Brain microvascular endothelial cell (primary cell): ENCODE measurements at places on chromosomes 6 and 20.
A peak's percentile ranks its signal among the peaks of the same experiment; 100 is the strongest.

DNA sequence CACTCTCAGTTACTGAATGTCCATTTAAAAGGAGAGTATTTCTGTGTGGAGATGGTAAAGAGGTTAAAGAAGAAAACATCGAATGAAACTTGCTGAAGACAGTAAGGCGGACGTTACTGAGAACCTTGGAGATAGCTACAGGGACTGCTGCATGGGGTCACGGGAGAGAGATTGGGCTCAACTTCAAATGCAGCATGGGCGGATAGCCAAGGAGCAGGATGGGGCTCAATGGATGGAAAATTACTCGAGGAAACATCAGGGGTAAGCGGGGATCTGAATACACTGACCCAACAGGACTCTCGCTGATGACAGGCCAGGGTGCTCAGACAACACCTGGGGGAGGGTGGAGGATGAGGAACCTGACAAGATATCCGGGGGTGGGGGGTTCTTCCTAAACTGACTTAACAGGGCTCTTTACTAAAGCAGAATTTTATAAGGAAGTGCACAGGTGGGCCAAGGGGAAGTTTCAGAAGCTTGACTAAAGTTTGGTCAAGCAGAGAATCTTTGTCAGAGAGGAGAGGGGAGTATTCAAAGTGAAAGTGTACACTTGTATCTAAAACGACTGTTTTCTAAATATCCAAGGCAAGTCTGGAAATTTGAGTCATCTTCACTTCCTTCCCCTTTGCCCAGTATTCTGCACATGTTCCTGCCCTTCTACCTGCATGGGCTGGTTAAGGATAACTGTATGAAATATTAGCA lies 22.8 kb downstream of the ECT2L start:
- DNase-seq: no peak

DNA sequence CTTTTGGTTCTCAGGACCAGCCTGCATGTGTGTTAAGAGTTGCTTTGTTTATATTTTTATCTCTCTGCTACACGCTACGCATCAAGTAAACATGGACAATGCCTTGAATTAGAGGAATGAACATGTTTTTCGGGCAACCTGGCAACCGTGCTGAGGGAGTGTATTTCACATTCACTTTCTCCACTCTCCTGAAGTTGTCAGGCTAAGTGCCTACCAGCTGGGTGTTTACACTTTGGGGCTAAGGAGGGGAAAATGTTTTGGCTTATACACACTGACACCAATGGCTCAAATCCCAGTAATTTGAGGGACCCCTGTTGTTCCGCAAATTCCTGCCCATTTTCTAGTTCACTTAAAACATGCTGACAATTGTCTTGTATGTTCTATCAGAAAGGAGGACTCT lies 141.5 kb upstream of the PDE7B start:
- no peak for DNase-seq

GRCh38 chr6:168496997-168497331 lies 56.0 kb downstream of the SMOC2 start:
- DNase-seq: no peak

- DNase-seq: no peak
Observed at GRCh38 chr6:16559071-16559470, 202.2 kb downstream of the ATXN1 start.

DNA sequence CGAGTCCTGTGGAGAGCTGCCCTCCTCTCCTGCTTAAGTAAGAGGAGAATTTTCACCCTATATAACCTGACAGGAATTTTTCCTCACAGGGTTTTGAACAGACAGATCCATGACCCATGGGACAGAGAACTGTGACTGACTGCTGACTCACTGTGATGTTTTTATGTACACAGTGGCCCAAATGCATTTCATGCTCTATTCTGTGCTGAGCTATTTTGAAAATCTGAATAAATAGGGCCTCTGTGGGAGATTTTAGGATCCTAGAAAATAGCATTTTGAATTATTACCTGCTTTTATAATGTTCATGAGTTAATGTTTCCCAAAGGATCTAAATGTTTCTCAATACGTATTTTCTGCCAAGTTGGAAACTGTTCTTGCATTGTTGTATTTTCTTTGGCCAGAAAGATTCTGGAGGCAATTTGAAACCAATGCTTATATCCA lies 577.4 kb downstream of the HTR1B start:
- peak; percentile 76 for DNase-seq

DNA sequence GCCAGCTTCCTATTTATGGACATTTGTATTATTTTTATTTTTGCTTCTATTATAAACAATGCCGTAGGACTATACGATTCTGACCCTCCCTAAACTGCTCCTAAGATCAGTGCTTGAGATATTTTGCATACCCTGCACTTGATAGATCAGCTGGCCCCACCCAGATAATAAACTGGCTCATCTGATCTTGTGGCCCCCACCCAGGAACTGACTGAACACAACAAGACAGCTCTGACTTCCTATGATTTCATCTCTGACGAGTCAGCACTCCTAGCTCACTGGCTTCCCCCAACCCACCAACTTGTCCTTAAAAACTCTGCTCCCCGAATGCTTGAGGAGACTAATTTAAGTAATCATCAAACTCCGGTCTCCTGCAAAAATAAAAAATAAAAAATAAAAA lies 34.9 kb upstream of the TFAP2A start:
- DNase-seq: no peak

DNA sequence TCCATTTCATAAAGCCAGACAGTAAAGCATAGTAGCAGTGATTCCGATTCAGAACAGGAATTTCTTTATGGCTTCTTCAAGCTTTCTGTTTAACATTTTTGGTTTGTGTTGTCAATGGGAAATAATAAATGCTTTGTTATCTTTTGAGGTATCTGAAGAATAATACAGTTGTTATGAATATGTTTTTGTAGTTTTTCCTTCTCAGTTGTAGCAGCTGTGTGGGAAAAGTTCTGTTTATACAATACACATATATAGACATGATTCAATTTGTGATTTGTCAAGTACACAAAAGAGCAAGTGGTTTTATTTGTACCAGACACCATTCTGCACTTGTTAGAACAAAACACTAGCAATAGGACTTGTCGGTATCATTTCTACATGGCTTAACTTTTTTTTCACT lies 96.6 kb downstream of the CDYL start:
- DNase-seq: no peak

DNA sequence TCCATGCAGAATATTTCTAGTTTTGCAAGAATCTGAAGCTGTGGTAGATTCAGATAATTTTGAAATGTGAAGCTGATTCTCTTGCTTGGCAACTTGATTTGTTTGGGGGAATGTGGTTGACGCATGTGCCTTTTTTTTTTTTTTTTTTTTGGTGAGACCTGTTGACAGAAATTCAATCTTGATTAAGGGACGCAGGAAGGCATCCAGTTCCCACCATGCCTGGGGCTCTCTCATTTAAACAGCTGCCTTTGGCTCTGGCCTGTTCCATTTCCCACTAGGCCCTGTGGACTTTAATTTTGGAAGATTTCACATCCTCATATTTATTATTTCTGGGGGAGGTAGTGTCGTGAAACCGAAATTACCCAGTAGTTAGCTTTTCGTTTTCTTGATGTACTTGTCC lies 8.6 kb downstream of the TPX2 start:
- no peak for DNase-seq

DNA sequence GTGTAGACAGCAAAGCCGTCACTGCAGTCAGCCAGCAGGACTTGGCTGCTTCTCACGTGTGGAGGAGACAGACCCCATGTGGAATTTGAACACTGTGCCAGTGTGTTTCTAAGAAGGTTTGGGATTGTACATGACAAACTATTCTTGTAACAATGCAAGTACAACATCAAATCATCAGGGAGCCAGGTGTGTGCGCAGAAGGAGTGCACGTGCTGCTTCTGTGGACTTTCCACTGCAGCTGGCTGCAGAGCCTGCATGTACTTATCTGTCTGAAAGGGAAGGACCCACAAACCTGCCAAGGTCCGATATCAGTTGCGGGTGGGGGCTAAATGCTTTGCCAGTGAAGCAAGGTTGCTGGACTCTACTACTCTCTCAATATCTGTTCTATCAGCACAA lies 211.6 kb downstream of the WDR27 start:
- DNase-seq: no peak

GRCh38 chr6:44002067-44002592 lies 125.1 kb downstream of the MRPL14 start:
- peak; percentile 38 for DNase-seq

DNA sequence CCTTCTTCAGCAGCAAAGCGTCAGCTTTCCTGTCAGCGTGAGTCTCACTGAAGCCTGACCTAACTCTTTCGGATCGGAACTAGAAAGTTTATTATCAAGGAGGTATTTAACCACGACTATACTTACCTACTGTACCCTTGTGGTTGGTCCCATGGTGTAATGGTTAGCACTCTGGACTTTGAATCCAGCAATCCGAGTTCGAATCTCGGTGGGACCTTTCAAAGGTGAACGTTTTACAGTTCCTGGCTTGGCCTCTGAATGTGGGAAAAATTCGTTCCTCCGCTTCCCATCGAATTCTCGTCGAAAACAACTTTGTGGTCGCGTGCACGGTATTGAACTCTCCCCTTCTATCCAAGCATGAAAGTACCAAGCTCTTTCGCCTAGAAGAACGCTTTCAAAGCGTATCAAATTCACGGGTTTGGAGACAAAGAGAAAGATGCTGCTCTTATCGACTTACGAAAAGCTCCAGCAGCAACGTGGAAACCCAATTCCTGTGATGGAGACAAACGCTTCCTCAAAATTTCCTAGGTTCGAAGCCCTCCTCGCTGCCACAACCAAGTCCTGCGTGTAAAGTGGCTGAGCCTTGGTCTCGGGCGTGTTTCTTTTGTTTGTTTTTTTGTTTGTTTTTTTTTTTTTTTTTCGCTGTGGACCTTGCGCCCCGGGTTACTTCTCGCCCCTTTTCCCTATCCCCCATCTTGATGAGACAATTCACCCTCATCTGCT lies 63.7 kb downstream of the GPX5 start:
- peak; percentile 98 for DNase-seq

DNA sequence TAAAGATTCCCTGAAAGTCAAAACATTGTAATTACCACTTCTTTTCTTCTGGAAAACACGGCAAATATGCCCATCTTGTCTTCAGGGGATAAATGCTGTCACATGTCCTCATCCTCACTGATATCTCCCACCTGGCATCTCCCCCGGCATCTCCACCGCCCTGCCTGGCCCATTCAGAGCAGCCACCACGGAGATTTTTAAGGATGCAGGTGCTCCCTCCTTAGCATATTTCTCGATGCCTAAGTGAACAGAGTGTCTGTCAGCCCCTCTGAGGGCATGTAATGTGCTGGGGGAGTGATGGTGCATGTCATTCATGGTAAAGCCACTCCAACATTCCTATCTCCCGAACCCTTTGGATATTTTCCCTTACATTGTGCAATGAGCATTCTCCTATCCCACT lies 215.5 kb downstream of the PREX1 start:
- no peak for DNase-seq

DNA sequence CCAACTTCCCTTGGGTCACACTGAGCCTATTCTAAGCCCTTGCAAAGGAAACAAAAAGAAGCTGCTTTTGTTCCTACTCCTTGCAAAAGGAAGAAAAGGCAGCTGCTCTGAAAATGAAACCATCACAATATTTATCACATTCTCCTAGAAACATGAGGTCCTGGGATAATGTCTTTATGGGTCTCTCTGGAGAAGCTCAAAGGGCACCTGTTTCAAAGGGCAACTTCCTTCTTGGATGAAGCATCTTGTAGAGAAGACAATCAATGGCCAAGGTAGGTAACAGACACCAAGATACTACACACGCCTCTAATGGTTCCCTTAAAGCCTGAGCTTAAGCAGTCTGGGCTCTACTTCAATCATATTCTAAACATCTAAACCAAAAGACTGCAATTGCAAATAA lies 10.4 kb downstream of the ELOVL5 start:
- DNase-seq: no peak

- no peak for DNase-seq
Observed at GRCh38 chr6:108275976-108276375, 15.1 kb upstream of the SNX3 start.

DNA sequence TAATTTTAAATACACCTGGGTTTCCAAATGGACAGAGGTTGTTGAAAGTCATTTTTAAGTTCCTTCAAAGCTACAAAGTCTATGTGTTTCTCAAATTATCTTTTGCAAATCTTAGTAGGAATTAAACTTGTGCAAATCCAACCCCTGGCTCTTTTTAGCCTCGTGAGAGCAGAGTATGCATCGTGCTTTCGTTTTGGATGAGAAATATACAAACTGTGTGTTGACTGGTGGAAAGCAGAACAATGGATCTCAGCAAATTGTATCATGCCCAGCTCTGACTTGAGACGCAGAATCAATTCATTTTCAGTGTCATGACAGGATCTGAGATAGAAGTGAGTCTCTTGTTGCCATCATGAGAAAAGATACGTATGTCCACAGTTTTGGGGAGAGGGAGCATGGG lies 542.4 kb upstream of the FLRT3 start:
- no peak for DNase-seq

DNA sequence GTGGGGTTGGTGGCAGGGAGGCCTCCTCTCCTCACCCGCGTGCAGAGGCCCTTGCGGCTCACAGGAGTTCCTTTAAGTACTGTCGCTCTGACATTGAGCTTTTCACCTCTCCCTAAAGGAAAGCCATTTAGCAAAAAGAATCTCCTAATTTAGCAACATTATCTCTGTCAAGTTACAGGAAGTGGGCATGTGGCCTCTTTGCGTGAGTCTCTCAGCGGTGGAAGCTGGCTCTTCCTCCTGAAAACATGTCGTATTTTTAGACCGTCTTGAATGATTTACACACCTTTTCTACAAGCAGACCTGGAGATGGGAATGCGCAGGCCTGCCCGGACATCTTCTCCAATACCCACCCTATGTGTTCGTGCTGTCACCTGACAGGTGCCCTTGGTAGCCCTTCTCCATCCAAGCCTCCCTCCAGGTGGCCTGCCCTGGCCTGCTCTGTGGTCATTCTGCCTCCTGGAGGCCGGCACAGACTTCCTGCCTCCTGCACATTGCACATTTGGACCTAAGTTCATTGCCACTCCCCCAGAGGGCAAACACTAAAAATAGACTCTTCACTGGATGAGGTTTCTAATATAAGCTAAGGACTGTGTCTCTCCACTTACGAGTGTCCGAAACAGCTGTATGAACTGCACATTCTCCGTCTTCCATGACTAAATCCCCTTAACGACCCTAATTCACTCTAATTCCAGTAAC lies 18.5 kb upstream of the PHACTR3 start:
- no peak for DNase-seq

DNA sequence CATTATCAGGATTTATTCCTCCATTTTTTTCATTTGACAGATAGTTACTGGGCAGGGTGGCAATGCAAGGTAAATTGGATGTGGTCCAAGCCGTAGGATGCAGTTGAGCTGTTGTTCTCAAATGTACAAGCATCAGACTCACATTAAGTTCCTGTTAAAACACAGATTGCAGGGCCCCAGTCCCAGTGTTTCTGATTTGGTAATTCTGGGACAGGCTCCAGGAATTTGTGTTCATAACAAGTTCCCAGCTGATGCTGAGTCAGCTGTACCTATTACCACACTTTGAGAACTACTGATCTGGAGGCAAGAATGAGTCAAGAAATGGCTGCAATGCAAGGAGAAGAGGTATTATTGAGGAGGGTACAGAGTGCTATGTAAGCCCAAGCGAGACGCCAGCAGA lies 11.7 kb downstream of the TMEM244 start:
- peak; percentile 70 for DNase-seq

- peak; percentile 34 for DNase-seq
Observed at GRCh38 chr6:43009124-43009523, 4.6 kb downstream of the MEA1 start.
